ENCODE measurements at places on chromosomes 1 and 21. TPM values are rescaled to one million over a fixed set of nuclear protein-coding genes. Genes with fewer than 3 reads are reported as not detected.

DNA sequence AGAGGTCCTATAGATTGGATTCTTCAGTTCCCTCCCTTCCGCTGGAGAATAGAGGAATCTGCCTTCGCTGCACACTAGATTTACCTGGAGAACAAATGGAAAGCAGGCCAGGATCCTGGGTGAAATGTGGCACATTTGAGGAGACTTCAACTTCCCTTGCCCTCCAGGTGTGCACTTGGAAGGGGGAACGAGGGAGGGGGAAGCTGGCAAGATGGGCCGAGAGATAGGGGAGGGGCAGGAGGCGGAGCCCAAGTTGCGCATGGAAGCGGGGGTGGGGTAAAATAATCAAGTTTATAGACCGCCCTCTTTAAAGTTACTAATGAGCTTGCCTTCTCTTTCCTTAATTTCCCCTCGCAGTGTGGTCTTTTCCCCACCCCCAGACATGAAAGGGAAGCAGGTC lies 155.7 kb upstream of the CAMK1G start:
- no peak overlapping the region for H3K4me3 ChIP-seq
- no peak overlapping the region for H3K27ac ChIP-seq
- no peaks in the 10 kb centered on the region for H3K36me3 ChIP-seq
- no peak for DNase-seq
- no peaks in the 10 kb centered on the region for H3K27me3 ChIP-seq

DNA sequence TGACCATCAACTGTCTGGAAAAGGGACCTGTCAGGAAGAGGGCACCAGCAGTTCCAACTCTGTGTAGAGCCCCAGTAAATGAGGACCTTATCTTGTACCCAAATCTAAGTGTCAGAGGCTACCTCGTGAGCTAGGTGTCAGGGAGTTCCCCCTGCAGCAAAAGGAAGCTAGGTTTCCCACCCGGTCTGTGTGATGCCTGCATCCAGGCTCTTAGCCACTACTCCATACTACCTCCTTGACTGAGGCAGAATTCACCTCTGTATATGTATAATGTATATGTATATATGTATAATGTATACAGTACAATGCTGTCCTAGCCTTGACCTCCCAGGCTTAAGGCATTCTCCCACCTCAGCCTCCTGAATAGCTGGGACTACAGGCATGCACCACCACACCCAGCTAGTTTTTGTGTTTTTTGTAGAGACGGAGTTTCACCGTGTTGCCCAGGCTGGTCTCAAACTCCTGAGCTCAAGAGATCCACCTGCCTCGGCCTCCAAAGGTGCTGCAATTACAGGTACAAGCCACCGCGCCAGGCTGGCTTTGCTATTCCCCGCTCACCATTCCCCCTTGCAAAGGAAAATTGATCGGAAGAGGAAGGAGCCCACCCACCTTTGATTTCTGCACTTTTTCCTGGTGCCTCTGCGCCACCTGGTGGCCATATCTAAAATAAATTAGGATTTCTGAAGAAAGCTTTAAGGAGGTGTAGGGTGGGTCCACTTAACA lies 15.7 kb upstream of the LUZP1 start:
- H3K36me3 ChIP-seq = no peaks in the 10 kb centered on the region
- no peaks in the 10 kb centered on the region for H3K27me3 ChIP-seq
- peaks cover 5% of the 10 kb centered on the region for H3K4me1 ChIP-seq
- no peak overlapping the region for H3K27ac ChIP-seq

DNA sequence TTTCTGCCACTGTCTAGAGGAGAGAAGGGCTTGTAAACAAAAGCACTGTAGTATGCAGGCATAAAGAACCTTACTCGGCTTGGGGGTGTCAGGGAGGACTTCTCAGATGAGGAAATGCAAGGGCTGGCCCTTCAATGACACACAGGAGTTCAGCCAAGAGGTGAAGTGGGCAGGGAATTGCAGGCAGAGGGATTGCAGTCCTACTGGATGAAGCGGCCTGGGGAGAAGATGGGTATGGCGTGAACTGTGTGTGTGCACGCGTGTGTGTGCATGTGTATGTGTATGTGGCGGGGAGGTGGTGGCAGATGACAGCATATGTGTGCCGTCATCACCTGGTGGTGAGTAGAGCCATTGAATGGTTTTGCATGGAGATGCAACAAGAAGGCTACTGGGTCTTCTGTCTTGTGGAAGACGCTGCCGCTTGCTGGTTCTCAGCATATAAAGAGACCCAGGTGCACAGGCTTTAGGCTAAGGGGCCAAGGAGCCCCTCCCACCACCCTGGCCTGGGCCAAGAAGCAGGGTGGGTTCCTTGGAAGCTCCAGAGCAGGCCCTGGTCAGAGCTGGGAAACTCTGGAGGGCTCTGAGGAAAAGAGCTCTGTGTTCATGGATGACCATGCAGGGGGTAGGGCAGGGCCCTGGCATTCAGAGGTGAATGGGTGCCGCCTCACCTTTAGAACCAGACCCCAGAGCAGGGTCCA lies 4.1 kb upstream of the EPS8L3 start:
- H3K4me3 ChIP-seq = no peak overlapping the region
- DNase-seq = peak; percentile 1
- peaks cover 5% of the 10 kb centered on the region for H3K4me1 ChIP-seq
- no peak overlapping the region for H3K27ac ChIP-seq
- no peaks in the 10 kb centered on the region for H3K36me3 ChIP-seq
- no peaks in the 10 kb centered on the region for H3K27me3 ChIP-seq

GRCh38 chr1:223788746-223789415 lies 56.9 kb downstream of the TP53BP2 start:
- no peak for DNase-seq
- H3K4me1 ChIP-seq = no peaks in the 10 kb centered on the region
- no peak overlapping the region for H3K27ac ChIP-seq
- H3K27me3 ChIP-seq = no peaks in the 10 kb centered on the region
- H3K4me3 ChIP-seq = no peak overlapping the region
- H3K36me3 ChIP-seq = no peaks in the 10 kb centered on the region

GRCh38 chr1:87331365-87332241 lies 2.9 kb downstream of the LMO4 start:
- peak overlapping the region; percentile 15 for H3K4me3 ChIP-seq
- no peaks in the 10 kb centered on the region for H3K27me3 ChIP-seq
- peaks cover 48% of the 10 kb centered on the region for H3K4me1 ChIP-seq
- peak; percentile 79 for DNase-seq

DNA sequence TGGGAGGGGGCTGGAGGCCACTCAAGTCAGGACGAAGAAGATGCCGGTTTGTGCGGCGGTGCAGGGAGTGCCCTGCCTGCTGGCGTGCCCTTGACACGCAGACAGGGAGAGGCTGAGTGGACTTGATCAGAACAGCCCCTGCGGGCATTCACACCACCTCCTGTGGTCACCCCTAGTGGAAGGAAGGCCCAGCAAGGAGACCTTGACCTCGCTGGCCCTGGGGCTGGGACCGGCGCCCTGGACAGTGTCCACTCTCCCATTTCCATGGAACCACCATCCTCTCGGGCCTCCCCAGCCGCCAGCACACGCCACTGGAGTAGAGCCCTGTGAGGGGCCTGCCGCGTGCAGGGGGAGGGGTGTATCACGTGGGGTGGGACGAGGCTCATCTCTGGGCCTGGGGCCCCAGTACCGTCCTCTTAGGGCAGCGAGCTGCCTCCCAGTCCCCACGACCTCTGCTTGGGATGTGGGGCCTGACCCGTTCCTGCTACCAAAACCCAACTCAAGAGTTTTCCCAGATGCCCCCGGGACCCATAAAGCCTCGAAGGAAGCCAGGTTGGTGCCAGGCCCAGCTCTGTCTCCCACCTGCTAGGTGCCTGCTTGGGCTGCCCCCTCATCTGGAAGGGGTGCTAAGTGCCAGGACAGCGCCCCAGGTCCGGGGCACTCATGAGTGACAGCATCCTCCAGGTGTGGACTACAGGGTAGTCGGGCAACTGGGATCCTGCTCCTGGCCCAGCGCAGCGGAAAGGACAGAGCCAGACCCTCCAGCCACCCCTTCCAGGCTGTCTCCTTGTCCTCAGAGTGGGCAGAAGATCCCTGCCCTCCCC lies 62.8 kb downstream of the SLX9 start:
- no peak overlapping the region for H3K4me3 ChIP-seq
- H3K27ac ChIP-seq = no peak overlapping the region
- H3K4me1 ChIP-seq = no peaks in the 10 kb centered on the region

- no peaks in the 10 kb centered on the region for H3K36me3 ChIP-seq
- H3K27ac ChIP-seq = no peak overlapping the region
- DNase-seq = no peak
- H3K4me1 ChIP-seq = no peaks in the 10 kb centered on the region
- no peaks in the 10 kb centered on the region for H3K27me3 ChIP-seq
- H3K4me3 ChIP-seq = no peak overlapping the region
These were observed 199.3 kb upstream of the GREM2 start for GRCh38 chr1:240811256-240811655.

DNA sequence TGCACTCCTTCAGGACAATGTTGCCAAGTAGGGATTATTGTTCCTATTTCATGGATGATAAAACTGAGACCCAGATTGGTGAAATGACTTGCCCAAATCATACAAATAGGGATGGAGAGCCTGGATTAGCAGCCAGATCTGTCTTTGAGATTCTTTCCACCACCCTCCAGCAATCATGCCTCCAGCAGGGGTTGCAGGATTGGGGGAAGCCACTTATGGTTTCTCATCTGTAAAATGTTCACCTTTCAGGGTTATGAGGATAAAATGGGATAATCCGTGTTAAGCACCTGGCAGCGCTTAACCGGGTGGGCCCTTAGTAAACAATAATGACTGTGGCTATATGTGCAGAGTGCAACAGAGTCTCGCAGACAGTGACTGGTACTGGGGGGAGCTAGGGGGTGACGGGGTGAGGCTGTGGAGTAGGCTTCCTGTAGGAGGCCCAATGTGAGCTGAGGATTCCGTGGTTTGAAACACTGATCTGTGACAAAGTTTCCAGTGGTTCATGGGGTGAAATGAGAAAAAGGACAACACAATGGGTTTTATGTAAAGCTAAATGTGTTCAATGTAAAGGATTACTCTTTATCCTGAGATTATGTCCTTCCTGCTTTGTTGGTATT lies 33.7 kb upstream of the FOXO6 start:
- H3K27me3 ChIP-seq = no peaks in the 10 kb centered on the region
- H3K4me3 ChIP-seq = no peak overlapping the region
- DNase-seq = no peak
- no peaks in the 10 kb centered on the region for H3K4me1 ChIP-seq
- H3K27ac ChIP-seq = no peak overlapping the region
- H3K36me3 ChIP-seq = no peaks in the 10 kb centered on the region

- no peaks in the 10 kb centered on the region for H3K27me3 ChIP-seq
- H3K4me1 ChIP-seq = no peaks in the 10 kb centered on the region
- no peak for DNase-seq
- no peaks in the 10 kb centered on the region for H3K36me3 ChIP-seq
These were observed 27.0 kb upstream of the SGIP1 start for GRCh38 chr1:66506991-66507390.

GRCh38 chr1:108897865-108898720 lies 21.3 kb downstream of the GPSM2 start:
- H3K27ac ChIP-seq = no peak overlapping the region
- no peaks in the 10 kb centered on the region for H3K36me3 ChIP-seq
- no peak for DNase-seq
- H3K4me1 ChIP-seq = no peaks in the 10 kb centered on the region
- H3K4me3 ChIP-seq = no peak overlapping the region
- no peaks in the 10 kb centered on the region for H3K27me3 ChIP-seq

Gene S100A9
- total RNA-seq = 43.2 TPM

Gene PYCR2
- 34.2 TPM for total RNA-seq

Gene CCDC30
- 8.9 TPM for total RNA-seq

Gene LRRC42
- 2.3 TPM for total RNA-seq
